ENCODE measurements at places on chromosomes 13 and 19. TPM values are rescaled to one million over a fixed set of nuclear protein-coding genes. Genes with fewer than 3 reads are reported as not detected.

DNA sequence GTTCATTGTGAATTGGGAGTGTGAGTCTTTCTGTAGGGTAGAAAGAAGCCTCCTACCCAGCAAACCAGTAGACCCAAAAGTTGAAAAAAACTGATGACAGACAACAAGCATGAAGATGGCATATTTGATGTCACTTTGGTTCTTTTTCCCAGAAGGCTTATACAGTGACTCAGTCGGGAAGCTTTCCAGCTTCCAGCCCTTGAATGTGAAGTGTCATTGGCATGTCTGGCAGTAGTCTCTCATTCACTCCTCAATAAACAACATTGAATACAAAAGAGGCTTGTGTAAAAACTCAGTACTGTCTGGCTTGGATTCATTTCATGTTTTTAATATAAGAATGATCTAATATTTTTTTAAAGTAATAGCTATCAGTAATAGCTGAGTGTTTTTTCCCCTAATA, 68.7 kb downstream of the IPO5 start:
- DNase-seq, result no peak

GRCh38 chr13:27622102-27622820, 569 bp downstream of the POLR1D start:
- no peak for DNase-seq

DNA sequence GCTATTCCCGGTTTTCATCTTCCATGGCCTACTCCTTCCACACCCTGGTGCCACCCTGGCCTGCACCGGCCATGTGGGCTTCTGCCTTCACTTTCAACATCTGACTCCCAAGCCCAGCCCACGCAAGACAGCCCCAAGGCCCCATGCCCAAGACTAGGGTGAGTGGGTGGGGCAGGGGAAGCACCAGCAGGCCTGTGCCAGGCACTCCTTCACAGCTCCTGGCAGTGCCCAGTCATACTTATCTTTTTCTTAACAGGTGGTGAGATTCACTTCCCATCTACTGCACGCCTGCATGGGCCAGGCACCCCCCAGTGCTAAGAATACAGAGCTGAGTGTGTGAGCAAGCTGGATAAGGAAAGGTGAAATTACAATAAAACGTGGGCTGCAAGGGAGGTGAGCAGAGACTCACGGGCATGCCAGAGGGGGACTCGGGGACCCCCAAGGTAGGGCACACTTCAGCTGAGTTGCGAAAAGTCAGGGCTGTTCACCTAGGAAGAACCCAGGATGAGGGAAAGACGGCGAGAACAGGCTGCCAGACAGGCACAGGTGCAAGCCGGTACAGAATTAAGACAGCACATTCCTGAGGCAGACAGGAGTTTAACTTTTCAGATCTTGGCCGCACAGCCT, 55.7 kb downstream of the COL4A1 start:
- DNase-seq, result no peak

GRCh38 chr13:59542303-59542702, 621.4 kb downstream of the DIAPH3 start:
- no peak for DNase-seq

- DNase-seq, result no peak
These were observed 437.9 kb downstream of the FOXO1 start for GRCh38 chr13:40228496-40228895.

GRCh38 chr19:29804493-29804892, 7.3 kb upstream of the CCNE1 start:
- DNase-seq, result no peak

GRCh38 chr19:47267350-47267759, 7.3 kb upstream of the INAFM1 start:
- DNase-seq, result no peak

DNA sequence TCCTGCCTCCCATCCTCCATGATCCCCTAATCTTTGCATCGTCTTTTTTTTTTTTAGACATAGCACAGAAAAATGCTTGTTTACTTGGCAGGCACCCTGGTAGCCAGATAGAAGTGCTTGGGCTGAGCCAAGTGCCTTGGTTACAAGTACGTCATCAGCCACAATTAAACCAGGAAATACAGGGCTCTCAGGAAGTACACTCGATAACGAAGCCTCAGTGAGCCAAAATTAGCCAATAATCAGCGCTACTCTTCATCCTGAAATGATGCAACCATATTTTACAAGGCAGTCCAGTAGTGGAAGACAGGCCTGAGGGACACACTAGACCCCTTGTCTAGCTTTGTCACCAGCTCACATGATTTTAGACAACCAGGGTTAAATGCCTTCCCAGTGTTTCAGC, 194.0 kb upstream of the NBEA start:
- DNase-seq, result no peak

DNA sequence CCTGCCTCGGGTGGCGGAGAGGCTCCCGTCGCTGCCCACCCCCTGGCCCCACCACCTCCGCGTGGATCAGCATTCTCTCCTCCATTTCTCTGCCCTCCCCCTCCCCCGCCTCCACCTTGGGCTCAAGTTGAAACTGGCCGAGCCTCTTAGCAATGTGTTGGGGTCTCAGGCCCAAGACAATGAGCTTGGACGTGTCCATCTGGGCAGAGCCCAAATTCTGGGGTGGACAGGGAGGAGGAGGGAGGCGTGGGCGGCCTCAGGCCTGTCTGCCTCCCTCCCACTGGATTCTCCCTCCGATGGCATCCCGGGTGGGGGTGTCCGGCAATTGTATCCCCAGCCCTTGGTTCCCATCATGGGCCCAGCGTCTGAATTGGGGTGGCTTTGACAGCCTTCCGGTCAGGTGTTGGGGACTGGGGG, 1.2 kb downstream of the CELF5 start:
- no peak for DNase-seq

- no peak for DNase-seq
These were observed 26.4 kb downstream of the CYSLTR2 start for GRCh38 chr13:48679941-48680680.

GRCh38 chr19:35360880-35361420, 2.7 kb downstream of the FFAR3 start:
- DNase-seq, result no peak

DNA sequence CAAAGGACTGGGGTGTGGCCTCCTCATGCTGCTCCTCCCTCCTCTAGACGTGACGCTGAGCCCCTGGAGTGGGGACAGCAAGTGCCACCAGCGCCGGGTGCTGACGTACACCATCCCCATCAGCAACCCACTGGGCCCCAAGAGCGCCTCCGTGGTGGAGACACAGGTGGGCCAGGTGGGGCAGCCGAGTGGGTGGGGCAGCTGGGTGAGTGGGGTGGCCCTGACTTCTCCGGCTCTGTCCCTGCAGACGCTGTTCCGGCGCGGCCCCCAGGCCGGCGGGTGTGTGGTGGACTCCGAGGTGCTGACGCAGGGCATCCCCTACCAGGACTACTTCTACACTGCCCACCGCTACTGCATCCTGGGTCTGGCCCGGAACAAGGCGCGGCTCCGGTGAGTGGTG, 11.1 kb upstream of the SCN1B start:
- no peak for DNase-seq

Gene KCNN1
- 6.2 TPM for total RNA-seq

Gene KCNJ14
- 2.0 TPM for total RNA-seq

Gene OVOL3
- not detected for total RNA-seq

Gene CABP5
- not detected for total RNA-seq

Measured in neural crest cell (in vitro differentiated cells).